Stimulated activated CD4-positive, alpha-beta T cell treated with anti-CD3 and anti-CD28 coated beads, TNF-alpha, amount 100 ng/mL, for 4 hours (primary cell): ENCODE measurements at places on chromosomes 3 and 15.

- no peak for DNase-seq
Measured at GRCh38 chr15:93150910-93151881, 62.2 kb upstream of the RGMA start.

- DNase-seq = no peak
Measured at GRCh38 chr3:37820286-37820685, 41.4 kb upstream of the CTDSPL start.

GRCh38 chr3:121821421-121822199, 13.2 kb downstream of the IQCB1 start:
- DNase-seq = no peak

DNA sequence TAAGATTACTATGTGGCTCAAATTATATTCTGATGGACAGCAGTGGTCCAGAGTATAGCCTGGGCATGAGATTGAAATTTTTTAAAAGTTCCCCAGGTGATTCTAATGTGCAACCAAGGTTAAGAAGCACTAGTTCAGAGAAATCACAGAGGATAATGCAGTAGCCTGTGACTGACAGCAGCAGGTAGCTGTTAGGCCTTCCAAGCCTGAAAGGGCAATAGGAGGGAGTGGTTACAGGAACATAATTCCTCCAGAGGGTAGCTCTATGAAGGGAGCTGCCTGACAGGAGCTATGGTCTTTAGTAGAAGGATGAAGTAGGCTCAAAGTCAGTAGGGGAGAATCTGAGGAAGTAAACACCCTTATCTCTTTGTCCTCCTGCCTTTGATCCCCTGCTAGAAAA, 342.9 kb upstream of the PPP2R3A start:
- DNase-seq = no peak

DNA sequence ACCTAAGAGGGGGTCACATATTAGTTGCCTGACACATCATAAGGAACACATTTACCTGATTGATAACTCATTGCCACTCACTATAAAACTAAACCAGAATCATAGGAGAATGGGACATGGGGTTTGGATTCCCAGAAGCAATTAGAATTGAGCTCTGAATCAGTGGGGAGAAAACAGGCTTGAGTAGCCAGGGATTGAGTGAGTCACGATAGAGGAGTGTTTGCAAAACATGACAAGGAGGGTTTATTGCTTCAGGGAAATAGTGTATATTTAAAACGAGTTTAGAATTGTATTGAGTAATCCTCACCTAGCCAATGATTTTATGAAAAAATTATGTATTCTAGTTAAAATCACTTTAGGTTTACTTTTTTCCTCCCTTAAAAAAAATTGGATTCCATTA, 101.1 kb upstream of the THRB start:
- DNase-seq = no peak

- DNase-seq = no peak
Measured at GRCh38 chr3:167882057-167882667, 146.6 kb downstream of the SERPINI1 start.

DNA sequence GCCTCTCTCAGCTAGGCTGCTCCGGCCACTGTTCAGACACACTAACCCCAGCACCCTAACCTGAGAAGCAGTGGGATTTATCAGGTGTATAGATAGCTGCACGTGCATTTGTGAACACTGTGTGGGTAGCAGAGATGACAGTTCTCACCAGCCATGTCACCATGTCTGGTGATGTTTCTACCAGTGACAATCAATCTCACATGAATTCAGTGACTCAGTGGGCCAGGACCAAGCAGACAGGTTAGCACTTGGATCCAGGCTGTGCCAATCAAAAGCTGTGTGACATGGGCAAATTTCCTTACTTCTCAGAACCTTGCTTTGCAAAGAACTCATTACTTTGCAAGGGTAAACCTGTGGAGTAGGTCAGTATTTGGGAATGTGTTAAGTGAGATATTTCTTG, 65.3 kb upstream of the GATM start:
- DNase-seq = no peak

DNA sequence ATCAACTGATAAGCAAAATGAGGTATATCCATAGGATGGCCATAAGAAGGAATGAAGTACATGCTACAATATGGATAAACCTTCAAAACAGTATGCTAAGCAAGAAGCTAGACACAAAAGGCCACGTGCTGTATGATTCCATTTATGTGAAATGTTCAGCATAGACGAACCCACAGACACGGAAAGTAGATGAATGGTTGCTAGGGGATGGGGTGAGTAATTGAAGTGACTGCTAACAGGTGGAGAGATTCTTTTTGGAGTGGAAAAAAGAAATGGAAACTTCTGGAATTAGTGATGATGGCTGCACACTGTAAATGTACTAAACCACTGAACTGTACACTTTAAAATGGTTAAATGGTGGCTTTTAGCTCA, 630 bp upstream of the EFCAB12 start:
- DNase-seq = no peak

DNA sequence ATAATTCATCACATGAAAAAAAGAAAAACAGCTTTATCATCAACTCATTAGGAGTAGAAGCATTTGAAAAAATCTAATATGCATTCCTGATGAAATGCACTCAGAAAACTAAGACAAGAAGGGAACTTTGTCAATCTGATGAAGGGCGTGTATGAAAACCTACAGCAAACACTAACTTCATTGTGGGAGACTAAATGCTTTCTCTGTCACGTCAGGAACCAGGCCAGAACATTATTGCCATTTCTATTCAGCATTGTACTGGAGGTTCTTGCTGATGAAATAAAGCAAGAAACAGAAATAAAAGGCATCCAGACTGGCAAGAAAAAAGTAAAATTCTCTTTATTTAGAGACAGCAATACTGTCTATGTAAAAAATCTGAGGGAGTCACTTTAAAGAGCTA, 235.2 kb downstream of the GABRB3 start:
- no peak for DNase-seq

DNA sequence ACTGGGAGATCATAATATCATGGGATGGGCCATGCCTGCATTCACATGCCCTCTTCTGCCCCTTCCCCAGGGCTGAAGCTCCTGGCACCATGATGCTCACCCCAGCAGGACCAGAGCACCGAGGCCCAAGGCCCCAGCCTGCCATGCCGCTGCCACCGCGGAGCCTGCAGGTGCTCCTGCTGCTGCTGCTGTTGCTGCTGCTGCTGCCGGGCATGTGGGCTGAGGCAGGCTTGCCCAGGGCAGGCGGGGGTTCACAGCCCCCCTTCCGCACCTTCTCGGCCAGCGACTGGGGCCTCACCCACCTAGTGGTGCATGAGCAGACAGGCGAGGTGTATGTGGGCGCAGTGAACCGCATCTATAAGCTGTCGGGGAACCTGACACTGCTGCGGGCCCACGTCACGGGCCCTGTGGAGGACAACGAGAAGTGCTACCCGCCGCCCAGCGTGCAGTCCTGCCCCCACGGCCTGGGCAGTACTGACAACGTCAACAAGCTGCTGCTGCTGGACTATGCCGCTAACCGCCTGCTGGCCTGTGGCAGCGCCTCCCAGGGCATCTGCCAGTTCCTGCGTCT, 5.6 kb downstream of the PLXNA1 start:
- DNase-seq = no peak

GRCh38 chr3:149813367-149814281, 609 bp downstream of the RNF13 start:
- no peak for DNase-seq

DNA sequence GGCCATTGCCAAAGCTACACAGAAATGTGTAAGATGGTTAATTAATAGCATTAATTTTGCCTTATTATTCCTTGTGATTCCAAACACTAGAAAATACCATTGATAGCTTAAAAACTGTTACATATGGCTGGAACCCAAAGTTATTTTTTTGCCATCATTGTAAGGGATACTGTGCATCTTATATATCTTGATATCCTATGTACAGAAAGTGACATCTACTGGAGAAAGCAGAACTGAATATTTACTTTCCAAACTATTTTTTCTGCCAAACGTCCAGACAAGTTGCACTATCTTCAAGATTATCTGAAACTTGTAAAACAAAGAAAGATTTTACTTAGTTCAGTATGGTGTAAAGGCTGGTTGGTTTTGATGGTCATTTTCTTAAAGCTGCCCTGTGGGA, 33.3 kb upstream of the MEIS2 start:
- no peak for DNase-seq
